Neuronal stem cell (in vitro differentiated cells): ENCODE measurements at places on chromosomes 16 and 17.

GRCh38 chr17:1746975-1747543, 4.4 kb downstream of the SERPINF2 start:
- no peak for DNase-seq

GRCh38 chr16:87850009-87851006, 19.0 kb downstream of the SLC7A5 start:
- peak; percentile 65 for DNase-seq

GRCh38 chr16:54921206-54921824, 9.3 kb upstream of the IRX5 start:
- DNase-seq = no peak

GRCh38 chr17:45164734-45165269, 3.1 kb downstream of the HEXIM2 start:
- DNase-seq = no peak

- DNase-seq = no peak
Measured at GRCh38 chr17:18185391-18185790, 1.8 kb downstream of the ALKBH5 start.
